Effector memory CD4-positive, alpha-beta T cell (primary cell): ENCODE measurements at places on chromosomes 12 and 14.

GRCh38 chr14:75299576-75299975, 20.9 kb downstream of the FOS start:
- peaks cover 17% of the 10 kb centered on the region for H3K4me1 ChIP-seq
- H3K27me3 ChIP-seq = no peaks in the 10 kb centered on the region
- H3K27ac ChIP-seq = no peak overlapping the region
- H3K36me3 ChIP-seq = no peaks in the 10 kb centered on the region
- no peak for DNase-seq

- no peak overlapping the region for H3K27ac ChIP-seq
- no peaks in the 10 kb centered on the region for H3K36me3 ChIP-seq
- no peaks in the 10 kb centered on the region for H3K4me1 ChIP-seq
- no peaks in the 10 kb centered on the region for H3K27me3 ChIP-seq
- no peak overlapping the region for H3K4me3 ChIP-seq
Measured at GRCh38 chr12:70052476-70052875, 190.8 kb upstream of the CNOT2 start.

DNA sequence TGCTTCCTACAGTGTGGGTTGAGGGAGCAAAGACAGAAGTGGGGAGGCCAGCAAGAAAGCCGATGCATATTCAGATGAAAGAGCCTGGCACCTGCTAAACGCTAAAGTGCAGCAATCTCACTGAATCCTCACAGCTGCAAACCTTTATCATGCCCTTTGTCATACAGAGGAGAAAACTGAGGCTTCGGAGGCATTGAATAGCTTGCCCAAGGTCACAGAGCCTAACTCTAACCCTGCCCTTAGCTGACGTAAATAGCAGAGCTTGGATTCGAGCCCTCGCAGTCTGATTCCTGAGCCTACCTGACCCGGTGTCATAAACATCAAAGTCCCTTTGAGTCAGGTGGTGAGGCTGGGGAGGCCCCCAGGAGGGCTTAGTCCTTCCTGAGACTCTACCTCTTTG, 54.9 kb downstream of the CMKLR1 start:
- no peaks in the 10 kb centered on the region for H3K36me3 ChIP-seq
- H3K4me1 ChIP-seq = no peaks in the 10 kb centered on the region
- no peak for DNase-seq

- H3K4me1 ChIP-seq = no peaks in the 10 kb centered on the region
- H3K4me3 ChIP-seq = no peak overlapping the region
- peaks cover 16% of the 10 kb centered on the region for H3K36me3 ChIP-seq
- no peak overlapping the region for H3K27ac ChIP-seq
- no peak for DNase-seq
Measured at GRCh38 chr14:56603648-56604047, 24.1 kb downstream of the TMEM260 start.

DNA sequence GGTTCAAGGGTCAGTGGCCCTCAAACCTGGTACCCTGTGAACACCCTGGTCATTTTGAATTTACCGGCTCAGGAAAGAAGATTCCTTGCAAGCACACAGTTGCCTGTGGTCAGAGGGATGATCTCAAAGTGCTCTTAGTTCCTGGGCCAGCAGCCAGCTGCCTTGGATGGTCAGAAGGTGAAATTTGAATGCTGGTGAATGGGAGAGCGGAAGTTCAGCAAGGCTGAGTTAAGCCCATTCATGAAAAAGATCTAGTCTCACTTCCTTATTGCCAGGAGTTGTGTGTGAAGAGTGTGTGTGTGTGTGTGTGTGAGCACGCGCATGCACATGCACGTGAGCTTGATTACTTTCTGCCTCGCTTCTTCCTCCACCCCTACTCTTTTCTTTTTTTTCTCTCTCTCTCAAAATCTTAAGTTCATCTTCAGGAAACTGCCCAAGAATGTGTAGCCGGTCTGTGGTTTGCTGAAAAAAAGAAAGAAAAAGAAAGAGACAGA, 155.5 kb upstream of the CCND2 start:
- H3K27me3 ChIP-seq = no peaks in the 10 kb centered on the region
- peak overlapping the region; percentile 19 for H3K4me3 ChIP-seq
- no peak for DNase-seq
- H3K27ac ChIP-seq = no peak overlapping the region
- no peaks in the 10 kb centered on the region for H3K36me3 ChIP-seq

DNA sequence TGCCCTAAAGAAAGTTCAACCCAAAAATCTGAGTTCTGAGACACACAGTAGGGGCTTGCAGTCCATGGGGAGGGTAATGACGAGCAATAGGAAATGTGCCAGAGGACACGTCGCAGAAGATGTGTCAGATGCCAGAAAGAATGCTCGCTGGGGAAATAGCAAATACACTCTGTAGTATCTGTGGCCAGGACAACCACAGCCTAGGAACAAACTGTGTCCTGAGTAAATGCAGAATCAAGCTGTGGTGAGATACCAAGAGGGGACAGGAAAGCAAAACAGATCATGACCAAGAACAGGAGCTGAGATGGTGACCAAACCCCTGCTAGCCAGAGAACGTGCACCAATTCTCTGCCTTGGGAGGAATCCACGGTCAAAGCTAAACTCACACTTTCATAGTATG, 9.1 kb downstream of the CRACR2A start:
- H3K36me3 ChIP-seq = peaks cover 6% of the 10 kb centered on the region
- H3K4me3 ChIP-seq = no peak overlapping the region
- H3K27ac ChIP-seq = no peak overlapping the region
- DNase-seq = no peak
- peaks cover 19% of the 10 kb centered on the region for H3K4me1 ChIP-seq
- H3K27me3 ChIP-seq = no peaks in the 10 kb centered on the region

DNA sequence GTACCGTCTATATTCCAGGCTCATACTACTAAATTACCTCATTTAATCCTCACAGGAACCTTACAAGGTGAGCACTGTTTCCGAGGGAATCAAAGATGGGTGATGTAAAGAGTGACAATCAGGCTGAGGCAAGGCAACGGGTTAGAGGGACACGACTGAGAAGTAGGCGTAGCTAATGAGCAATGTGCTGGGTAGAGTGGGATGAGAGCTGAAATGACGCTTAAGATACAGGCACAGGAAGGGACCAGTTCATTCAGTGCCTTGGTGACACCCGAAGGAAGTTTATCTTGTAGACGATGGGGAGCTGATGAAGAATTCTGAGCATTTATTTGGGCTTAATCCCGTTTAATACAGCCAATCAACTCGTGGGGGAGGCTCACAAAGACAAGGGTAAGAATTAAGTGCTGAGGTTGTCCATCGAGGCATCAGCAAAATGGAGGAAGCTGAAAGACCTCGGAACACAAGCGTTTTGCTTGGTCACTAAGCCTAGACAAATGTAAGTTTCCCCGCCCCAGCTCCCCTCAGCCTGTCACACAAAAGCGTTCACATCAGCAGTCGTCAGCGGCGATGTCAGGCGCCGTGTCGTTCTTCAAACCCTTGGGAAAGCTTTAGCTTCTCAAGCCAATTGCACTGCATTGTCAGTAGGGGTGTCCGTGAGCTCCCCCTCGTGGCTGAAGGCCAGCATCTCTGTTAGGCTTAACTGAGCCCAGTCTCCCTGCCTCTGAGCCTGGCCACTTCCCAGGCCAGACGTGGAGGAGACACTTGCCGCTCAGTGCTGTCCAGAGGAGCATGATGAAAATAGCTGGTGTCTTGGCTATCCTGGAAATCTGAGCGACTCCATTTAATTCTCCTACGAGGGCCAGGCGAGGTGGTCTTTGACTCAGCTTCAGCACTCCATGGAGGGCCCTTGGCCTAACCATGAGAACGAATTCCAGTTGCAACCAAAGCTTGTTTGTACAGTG, 288.5 kb upstream of the G2E3 start:
- no peak overlapping the region for H3K4me3 ChIP-seq
- no peak for DNase-seq
- no peaks in the 10 kb centered on the region for H3K4me1 ChIP-seq
- no peaks in the 10 kb centered on the region for H3K36me3 ChIP-seq
- peaks cover 8% of the 10 kb centered on the region for H3K27me3 ChIP-seq
- H3K27ac ChIP-seq = no peak overlapping the region

DNA sequence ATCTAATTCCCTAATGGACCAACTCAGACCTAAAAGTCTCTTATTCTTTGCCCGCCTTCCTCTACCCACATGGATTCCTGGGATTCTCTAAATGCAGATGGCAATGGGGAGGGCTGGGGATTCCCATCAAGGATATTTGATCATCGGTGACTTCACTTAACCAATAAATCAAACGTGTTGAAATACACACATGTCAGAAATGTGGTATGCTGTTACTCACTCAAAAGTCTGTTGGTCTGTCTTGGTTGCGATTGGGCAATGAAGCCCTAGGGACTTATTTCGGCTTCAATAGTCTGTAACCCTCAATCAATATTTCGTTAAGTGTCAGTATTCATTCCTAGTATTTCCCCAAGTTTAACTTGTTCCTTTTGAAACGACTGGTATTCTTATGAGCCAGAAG, 117.2 kb upstream of the DIO3 start:
- peaks cover 15% of the 10 kb centered on the region for H3K27me3 ChIP-seq
- peaks cover 21% of the 10 kb centered on the region for H3K4me1 ChIP-seq
- no peaks in the 10 kb centered on the region for H3K36me3 ChIP-seq
- no peak overlapping the region for H3K4me3 ChIP-seq

DNA sequence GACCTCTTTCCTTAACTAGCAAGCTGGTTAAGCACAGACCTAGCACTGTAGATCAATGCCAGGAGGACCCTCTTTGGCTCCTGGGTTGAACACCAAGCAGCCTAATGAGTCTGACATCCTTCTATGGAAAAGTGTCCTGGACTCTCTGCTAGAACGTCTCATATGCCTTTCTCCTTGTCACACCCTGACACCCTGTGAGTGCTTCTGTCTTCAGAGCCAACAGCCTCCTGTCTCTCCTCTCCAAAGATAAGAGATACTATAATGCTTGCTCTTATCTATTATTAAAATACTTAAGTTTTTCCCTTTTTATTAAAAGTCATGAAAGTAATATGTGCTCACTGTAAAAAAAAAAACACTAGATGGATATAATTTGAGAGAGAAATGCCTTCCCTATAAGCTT, 222.7 kb downstream of the FOXN3 start:
- H3K4me1 ChIP-seq = no peaks in the 10 kb centered on the region
- no peak overlapping the region for H3K27ac ChIP-seq
- H3K4me3 ChIP-seq = no peak overlapping the region

- no peaks in the 10 kb centered on the region for H3K27me3 ChIP-seq
- H3K4me1 ChIP-seq = no peaks in the 10 kb centered on the region
- no peak for DNase-seq
- H3K36me3 ChIP-seq = no peaks in the 10 kb centered on the region
- no peak overlapping the region for H3K4me3 ChIP-seq
Measured at GRCh38 chr14:69842686-69843420, 36.4 kb upstream of the SMOC1 start.

DNA sequence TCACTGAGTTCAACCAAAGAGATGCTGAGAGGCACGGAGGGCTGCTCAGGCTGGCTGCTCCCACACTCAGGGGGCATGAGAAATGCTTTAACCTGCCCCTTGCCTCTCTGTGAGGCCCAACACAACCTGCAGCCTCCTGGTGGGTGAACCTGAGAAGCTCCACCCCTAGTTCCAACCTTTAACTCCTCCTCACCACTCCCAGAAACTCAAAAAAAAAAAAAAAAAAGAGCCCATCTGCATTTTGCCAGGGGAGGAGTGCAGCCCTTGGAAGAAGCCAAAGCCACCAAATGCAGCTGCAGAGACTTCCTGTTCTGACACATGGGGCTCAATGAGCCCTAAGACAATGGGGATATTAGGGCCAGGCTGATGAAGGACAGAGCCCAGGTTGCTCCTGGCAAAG, 8.9 kb downstream of the KRT4 start:
- H3K27me3 ChIP-seq = no peaks in the 10 kb centered on the region
- no peaks in the 10 kb centered on the region for H3K4me1 ChIP-seq
- H3K4me3 ChIP-seq = no peak overlapping the region
- no peak overlapping the region for H3K27ac ChIP-seq

DNA sequence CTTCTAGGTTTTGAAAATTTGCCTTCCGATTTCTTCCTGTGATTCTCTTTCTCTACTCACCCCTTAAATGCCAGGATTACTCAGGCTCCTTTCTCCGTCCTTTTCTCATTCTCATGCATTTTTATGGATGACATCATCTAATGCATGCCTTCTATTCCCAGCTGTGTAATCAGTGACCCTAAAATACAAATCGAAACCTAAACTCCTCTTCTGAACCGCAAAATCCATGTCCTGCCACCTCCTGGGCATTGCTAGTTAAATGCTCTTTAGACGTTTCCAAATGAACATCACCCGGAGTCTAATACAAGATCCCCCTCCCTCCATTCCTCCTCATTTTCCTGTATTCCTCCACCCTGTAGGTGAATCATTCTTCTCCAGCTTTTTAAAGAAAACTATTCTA, 1703.1 kb upstream of the FLRT2 start:
- no peaks in the 10 kb centered on the region for H3K4me1 ChIP-seq
- H3K4me3 ChIP-seq = no peak overlapping the region
- no peaks in the 10 kb centered on the region for H3K27me3 ChIP-seq
- DNase-seq = no peak
- no peak overlapping the region for H3K27ac ChIP-seq

DNA sequence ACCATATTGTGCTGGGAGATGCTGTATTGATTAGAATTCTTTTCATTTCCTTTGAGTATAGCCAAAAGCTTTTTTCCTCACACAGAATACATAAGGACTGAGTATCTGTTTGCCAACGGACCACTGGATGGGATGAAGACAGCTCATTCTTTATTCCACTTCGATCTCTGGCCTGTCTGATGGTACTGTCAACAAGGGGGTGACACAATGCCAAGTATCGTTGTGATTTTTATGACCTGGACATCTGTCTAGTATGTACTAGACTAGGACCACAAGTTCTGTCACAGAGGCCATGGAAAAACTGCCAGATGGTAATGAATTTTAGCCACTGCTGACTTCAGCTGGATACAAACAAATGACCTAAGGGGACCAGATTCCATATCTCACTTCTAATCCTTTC, 502.7 kb downstream of the SOX5 start:
- no peaks in the 10 kb centered on the region for H3K27me3 ChIP-seq
- no peak for DNase-seq
- no peak overlapping the region for H3K4me3 ChIP-seq
- no peak overlapping the region for H3K27ac ChIP-seq
- no peaks in the 10 kb centered on the region for H3K4me1 ChIP-seq

DNA sequence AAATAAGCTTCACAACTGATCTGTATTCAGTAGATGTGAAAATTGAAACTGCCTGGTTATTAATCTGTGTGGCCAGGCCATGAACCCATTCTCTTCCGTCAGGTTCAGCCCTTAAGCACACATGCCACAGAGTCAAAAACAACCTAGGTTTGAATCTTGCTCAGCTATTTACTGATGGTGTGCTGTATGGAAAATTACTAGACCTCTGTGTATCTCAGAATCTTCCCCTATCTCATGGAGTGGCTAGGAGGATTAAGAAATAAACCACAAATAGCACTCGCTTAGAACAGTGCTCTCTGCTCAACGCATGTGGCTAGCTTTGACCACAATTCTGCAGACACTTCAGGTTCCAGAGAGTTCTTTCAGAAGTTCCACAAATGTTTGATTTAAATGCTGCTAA, 240.7 kb upstream of the PLEKHG7 start:
- H3K4me1 ChIP-seq = peaks cover 12% of the 10 kb centered on the region
- no peaks in the 10 kb centered on the region for H3K36me3 ChIP-seq
- DNase-seq = no peak
